SK-N-SH (cell line): ENCODE measurements at places on chromosomes 1 and 21.

GRCh38 chr1:157245823-157246222 is 107.6 kb upstream of the ETV3 start:
- no peak for DNase-seq
- no peak overlapping the region for H3K27ac ChIP-seq
- no peaks in the 10 kb centered on the region for H3K4me1 ChIP-seq
- H3K27me3 ChIP-seq = no peaks in the 10 kb centered on the region

DNA sequence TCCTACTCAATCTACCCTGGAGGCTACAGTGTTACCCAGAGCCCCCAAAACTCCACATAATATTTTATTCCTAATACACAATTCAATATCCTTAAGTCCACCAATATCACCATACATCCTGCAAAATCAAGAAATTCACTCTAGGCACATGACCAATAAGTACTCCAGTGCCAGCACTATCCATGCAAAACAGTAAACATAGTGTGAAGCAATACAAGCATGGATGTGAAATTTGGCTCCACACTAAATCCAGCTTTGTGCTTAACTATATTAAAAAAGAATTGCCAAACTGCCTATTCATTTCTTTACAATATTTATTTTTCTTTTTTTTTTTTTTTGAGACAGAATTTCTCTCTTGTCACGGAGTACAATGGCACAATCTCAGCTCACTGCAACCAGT is 3.0 kb upstream of the MEAF6 start:
- H3K27me3 ChIP-seq = no peaks in the 10 kb centered on the region
- no peak for DNase-seq
- no peaks in the 10 kb centered on the region for H3K4me1 ChIP-seq

GRCh38 chr1:107422901-107423300 is 282.1 kb downstream of the NTNG1 start:
- DNase-seq = no peak
- no peaks in the 10 kb centered on the region for H3K36me3 ChIP-seq
- no peak overlapping the region for H3K4me3 ChIP-seq
- H3K27ac ChIP-seq = no peak overlapping the region

DNA sequence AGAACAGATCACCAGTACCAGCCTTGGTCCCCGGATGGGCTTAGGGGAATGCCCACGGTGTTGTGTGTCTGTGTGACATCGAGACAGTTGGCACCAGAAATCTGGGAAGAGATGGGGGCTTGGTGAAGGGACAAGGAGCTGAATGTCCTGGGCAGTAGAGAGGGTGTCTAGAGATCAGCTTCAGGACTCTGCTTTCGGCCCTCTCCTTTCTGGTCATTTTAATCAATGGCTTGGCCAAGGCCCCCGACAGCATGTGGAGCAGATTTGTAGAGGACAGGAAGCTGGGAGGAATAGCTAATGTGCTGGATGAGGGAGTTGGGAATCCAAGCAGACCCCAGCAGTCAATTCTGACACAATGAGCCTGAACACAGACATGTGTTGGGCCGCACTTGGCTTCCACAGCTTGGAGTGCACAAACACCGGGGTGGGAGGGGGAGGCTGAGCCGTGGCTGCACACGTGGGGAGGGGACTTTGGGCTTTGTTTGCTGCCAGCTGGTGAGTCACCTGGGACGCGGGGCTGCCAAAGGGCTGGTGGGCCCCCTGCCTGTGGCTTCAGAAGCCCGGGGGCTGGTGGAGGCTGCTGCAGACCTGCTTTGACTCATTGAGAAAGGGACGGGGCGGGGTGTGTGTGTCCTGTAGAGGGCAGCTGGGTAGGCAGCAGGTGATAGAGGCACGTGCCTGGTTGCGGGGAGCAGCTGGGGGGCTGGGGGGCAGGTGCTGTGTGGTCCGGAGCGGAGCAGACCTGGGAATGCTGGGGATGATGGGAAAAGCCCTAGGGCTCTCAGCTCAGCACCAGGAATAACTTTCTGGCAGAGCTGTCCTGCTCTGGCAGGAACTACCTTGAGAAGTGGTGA is 20.9 kb downstream of the SLC1A7 start:
- peak; percentile 62 for DNase-seq
- H3K27ac ChIP-seq = no peak overlapping the region
- H3K4me1 ChIP-seq = peaks cover 33% of the 10 kb centered on the region; the same call in 1 of the 2 replicates

- H3K27me3 ChIP-seq = no peaks in the 10 kb centered on the region
- DNase-seq = no peak
- no peaks in the 10 kb centered on the region for H3K4me1 ChIP-seq
- H3K36me3 ChIP-seq = no peaks in the 10 kb centered on the region
These were observed at the start of gene OR6P1 for GRCh38 chr1:158570480-158570879. Gene OR6P1 (minus strand): TSS chr1:158570580. CDS start chr1:158563604, 6,976 bp downstream.

GRCh38 chr1:201085902-201086735 is 26.1 kb downstream of the CACNA1S start:
- peaks cover 19% of the 10 kb centered on the region; the same call in 1 of the 2 replicates for H3K27me3 ChIP-seq
- no peak overlapping the region for H3K27ac ChIP-seq
- H3K4me1 ChIP-seq = no peaks in the 10 kb centered on the region
- peak; percentile 60 for DNase-seq
- H3K4me3 ChIP-seq = no peak overlapping the region; the same call in 1 of the 2 replicates

GRCh38 chr1:86914601-86914997 is at the start of gene HS2ST1:
Gene HS2ST1 (plus strand): TSS chr1:86914635.
- H3K27me3 ChIP-seq = no peaks in the 10 kb centered on the region
- DNase-seq = no peak
- H3K36me3 ChIP-seq = peaks cover 7% of the 10 kb centered on the region; the same call in 1 of the 2 replicates
- peak within 1 kb of the TSS; percentile 91 for H3K27ac ChIP-seq
- H3K4me3 ChIP-seq = peak within 1 kb of the TSS; percentile 98

- peaks cover 3% of the 10 kb centered on the region for H3K4me1 ChIP-seq
- DNase-seq = no peak
- no peak overlapping the region for H3K27ac ChIP-seq
- H3K36me3 ChIP-seq = no peaks in the 10 kb centered on the region
- H3K27me3 ChIP-seq = no peaks in the 10 kb centered on the region
These were observed 167.9 kb upstream of the C8B start for GRCh38 chr1:57133686-57134085.

DNA sequence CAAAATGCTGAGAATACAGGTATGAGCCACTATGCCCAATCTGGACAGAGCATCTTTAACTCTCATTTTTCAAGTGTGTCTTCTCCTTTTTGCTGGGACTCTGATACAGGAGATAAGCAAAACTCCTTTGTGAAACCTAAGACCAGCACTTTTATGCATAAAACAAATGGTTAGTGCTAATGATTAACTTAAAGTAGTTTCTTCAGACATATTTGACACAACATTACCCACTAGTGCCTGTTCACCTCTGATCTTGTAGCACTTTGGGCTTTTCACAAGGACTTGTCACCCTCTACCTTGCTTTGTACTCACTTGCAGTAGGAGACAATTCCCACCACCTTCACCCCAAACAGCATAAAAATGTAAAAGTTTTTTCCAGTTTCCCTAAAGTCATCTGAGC is 216.3 kb downstream of the RGS7 start:
- no peaks in the 10 kb centered on the region for H3K27me3 ChIP-seq
- no peak overlapping the region for H3K4me3 ChIP-seq
- H3K36me3 ChIP-seq = no peaks in the 10 kb centered on the region
- no peaks in the 10 kb centered on the region for H3K4me1 ChIP-seq

GRCh38 chr1:244234009-244234643 is 183.0 kb downstream of the ZBTB18 start:
- no peaks in the 10 kb centered on the region for H3K36me3 ChIP-seq
- H3K4me3 ChIP-seq = no peak overlapping the region
- H3K27me3 ChIP-seq = no peaks in the 10 kb centered on the region
- H3K27ac ChIP-seq = no peak overlapping the region

DNA sequence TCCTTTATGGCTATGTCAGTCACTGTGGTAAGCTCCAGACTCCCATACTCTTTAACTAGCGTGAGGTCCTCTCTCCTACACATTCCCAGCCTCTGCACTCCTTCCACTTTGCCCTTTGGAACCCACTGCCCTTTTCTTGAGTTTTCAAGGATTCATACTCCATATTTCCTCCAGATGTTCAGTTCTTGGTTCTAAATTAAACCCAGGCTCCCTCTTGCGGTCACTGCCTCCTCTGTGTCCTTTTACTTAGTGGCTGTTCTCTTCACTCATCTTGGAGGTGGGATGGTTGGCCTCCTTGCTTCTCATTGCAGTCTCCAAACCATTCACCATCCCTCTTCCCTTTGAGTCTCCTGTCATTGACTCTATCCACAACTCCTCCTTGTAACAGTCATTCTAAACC is 208.1 kb downstream of the TGFB2 start:
- no peak overlapping the region for H3K4me3 ChIP-seq
- peaks cover 10% of the 10 kb centered on the region for H3K4me1 ChIP-seq
- no peaks in the 10 kb centered on the region for H3K27me3 ChIP-seq
- no peak for DNase-seq
- H3K27ac ChIP-seq = no peak overlapping the region
- H3K36me3 ChIP-seq = no peaks in the 10 kb centered on the region

GRCh38 chr1:228706305-228706704 is 29.0 kb upstream of the RHOU start:
- no peak for DNase-seq
- no peaks in the 10 kb centered on the region for H3K36me3 ChIP-seq
- no peak overlapping the region for H3K27ac ChIP-seq
- H3K4me3 ChIP-seq = no peak overlapping the region
- no peaks in the 10 kb centered on the region for H3K27me3 ChIP-seq

DNA sequence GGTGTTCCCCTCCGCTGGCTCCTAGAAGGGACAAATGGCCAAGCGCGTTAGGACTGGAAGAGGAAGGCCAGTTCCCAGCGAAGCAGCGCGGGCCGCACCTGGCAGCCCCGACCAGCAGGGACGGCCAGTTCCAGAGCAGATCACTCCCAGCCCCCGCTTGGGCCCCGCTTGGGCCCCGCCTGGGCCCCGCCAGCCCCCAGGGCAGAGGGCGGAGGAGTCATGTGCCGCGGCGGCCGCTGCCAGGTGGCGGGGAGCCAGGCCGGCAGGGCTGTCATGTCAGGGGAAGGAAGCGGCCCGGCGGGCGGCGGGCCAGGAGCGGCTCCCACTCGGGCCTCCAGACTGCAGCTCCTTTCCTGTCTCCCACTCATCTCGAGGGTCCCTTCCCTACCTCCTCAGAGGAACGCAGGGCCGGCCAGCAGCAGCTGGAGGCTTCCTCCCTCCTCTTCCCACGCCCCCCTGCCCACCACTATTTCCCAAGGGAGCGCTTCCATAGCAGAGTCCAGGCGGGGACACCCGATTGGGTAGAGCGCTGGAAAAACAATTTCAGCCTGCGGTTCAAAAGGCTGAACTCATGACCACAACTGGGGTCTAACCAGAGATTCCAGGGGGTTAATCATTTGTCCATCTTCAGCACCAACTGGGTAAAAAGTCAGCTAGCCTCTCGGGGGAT is 16.5 kb downstream of the ZNF697 start:
- H3K4me3 ChIP-seq = no peak overlapping the region; the same call in 1 of the 2 replicates
- H3K27ac ChIP-seq = peak overlapping the region; percentile 67
- no peaks in the 10 kb centered on the region for H3K27me3 ChIP-seq
- peaks cover 22% of the 10 kb centered on the region for H3K4me1 ChIP-seq
